NCI-H1436 (cell line): ENCODE measurements at places on chromosomes 12 and 14.

- no peak for DNase-seq
Measured at GRCh38 chr12:57993030-57993429, 51.7 kb downstream of the ATP23 start.

- no peak for DNase-seq
Measured at GRCh38 chr12:89256060-89256459, 96.2 kb downstream of the DUSP6 start.

GRCh38 chr14:91349481-91350074 is 68.0 kb downstream of the CCDC88C start:
- DNase-seq = no peak

- no peak for DNase-seq
Measured at GRCh38 chr12:10829994-10830393, 3.8 kb upstream of the TAS2R10 start.

DNA sequence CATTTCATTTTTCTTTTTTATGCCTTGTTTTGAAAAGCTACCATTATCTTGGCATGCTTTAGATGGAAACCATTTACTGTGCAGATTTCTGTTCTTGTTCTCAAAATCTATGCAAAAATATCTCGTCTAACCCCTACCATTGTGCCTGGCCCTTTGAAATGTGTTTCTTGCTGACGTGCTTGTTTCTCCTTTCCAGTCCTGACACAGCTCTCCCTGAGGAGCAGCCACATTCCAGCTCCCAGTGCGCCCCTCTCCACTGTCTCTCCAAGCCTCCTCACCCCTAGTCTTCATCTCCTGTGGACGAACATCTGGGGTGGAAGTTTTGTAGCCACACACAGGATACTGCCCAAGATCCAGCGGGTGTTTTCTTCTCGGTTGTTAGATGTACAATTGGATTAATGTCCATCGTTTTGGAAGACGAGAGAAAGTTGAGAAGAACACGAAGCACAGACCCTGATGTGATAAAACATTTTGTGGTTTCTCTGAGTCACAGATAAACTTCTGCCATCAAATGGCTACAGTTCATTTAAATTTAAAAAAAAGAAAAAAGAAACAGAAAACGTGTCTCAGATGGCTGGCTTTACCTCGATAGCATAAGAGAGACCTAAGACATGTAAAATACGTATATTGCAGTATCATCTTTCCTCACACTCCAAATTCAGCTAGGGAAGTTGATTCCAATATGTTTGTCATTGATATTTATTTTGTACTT is 21.9 kb upstream of the FGD4 start:
- no peak for DNase-seq

DNA sequence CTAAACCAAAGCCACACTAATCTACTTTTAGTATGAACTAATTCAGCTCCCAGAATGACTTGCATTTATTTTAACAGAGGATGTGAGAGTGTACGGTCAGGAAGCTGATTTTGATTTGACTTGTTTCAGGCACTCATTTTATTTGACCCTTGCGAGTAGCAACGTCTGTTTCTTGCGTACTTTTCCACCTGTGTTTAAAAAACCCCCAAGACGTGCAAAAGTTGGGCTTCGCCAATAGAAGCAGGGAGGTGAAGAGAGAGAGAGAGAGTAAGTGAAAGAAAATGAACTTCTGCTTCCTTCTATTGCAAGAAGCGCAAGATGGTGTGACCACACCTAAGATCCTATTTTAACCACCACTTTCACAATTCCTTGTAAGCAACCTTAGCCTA is 6.7 kb upstream of the SLC15A4 start:
- no peak for DNase-seq

- no peak for DNase-seq
Measured at GRCh38 chr12:48281811-48282210, 68.9 kb downstream of the ZNF641 start.
